ENCODE measurements at places on chromosomes 1 and 21. TPM values are rescaled to one million over a fixed set of nuclear protein-coding genes. Genes with fewer than 3 reads are reported as not detected.

- DNase-seq: no peak
Measured at GRCh38 chr1:35642471-35642955, 1.2 kb upstream of the PSMB2 start.

GRCh38 chr1:80769208-80769750 is 1031.5 kb upstream of the ADGRL2 start:
- no peak for DNase-seq

- DNase-seq: no peak
Measured at GRCh38 chr1:14866911-14867612, 268.6 kb downstream of the KAZN start.

GRCh38 chr1:91746728-91747338 is 139.1 kb downstream of the TGFBR3 start:
- DNase-seq: no peak

DNA sequence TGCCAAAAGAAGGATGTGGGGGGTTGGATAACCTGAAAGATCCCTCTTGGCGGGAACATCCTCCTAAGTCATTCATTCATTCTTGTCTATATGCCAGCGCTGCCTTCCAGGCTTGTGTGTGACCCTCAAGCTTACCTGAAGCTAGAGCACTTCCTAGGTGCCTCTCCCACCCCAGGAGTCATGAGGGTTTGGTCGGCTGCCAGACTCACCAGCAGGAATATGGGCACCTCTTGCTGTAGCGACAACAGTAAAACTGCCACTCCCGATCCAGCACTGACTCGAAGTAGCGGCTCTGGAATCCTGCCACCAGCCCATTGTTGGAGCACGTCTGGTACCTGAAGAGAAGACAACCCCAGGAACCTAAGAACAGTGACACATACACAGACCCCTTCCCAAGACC is 15.0 kb downstream of the DPT start:
- no peak for DNase-seq

ZNF648 gene
- not detected for total RNA-seq

TMEM79 gene
- total RNA-seq: 4.6 TPM

GLUL gene
- 901 TPM for total RNA-seq

All from foreskin keratinocyte (primary cell).